Hematopoietic multipotent progenitor cell treated with erythropoietin and hydrocortisone succinate and interleukin-3 and kit ligand, for 6 days (in vitro differentiated cells): ENCODE measurements at places on chromosomes 1 and 21.

DNA sequence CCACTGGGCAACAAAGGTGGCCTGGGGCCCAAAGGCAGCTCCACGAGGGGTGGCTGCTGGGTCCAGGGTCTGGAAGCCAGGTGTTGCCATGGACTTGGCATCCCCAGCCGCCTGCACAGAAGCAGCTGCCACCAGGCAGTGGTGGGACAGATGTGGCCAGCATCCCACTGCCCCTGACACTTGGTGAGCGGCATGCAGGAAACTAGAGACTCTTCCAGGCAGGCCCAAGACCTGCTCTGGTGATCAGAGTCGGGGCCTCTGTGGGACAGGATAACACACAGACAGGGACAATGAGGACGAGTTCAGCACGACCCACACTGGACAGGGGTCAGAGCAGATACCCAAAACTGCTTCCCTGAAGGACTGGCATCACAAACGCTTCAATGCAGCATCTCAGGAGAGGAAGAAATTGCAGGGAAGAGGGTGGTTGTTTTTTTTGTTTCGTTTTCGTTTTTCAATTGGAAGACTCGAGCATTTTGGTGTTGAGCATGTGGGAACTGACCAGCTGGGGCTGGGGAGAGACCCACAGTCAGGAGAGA is 34.1 kb upstream of the RNF187 start:
- DNase-seq: no peak

- no peak for DNase-seq
Measured at GRCh38 chr1:221694109-221694508, 47.8 kb downstream of the DUSP10 start.

- no peak for DNase-seq
Measured at GRCh38 chr1:90501281-90501680, 215.8 kb downstream of the BARHL2 start.

DNA sequence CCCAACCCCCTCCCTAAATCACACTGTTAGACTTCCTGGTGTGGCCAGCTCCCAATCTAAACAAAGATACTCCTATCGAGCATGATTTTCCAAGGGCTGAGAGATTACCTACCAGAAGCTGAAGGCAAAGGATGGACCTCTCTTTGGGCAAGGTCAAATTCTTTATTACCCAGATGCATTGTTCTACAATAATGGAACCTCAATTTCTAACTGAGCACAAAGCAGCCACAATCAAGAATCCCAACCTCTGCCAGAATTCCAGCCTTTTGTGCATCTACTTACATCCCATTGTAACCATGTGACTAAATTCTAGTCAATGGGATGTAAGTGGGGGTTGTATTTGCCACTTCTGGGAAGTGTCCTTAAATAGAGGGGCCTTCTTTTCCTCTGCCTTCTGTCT is 24.9 kb upstream of the VPS26C start:
- no peak for DNase-seq

DNA sequence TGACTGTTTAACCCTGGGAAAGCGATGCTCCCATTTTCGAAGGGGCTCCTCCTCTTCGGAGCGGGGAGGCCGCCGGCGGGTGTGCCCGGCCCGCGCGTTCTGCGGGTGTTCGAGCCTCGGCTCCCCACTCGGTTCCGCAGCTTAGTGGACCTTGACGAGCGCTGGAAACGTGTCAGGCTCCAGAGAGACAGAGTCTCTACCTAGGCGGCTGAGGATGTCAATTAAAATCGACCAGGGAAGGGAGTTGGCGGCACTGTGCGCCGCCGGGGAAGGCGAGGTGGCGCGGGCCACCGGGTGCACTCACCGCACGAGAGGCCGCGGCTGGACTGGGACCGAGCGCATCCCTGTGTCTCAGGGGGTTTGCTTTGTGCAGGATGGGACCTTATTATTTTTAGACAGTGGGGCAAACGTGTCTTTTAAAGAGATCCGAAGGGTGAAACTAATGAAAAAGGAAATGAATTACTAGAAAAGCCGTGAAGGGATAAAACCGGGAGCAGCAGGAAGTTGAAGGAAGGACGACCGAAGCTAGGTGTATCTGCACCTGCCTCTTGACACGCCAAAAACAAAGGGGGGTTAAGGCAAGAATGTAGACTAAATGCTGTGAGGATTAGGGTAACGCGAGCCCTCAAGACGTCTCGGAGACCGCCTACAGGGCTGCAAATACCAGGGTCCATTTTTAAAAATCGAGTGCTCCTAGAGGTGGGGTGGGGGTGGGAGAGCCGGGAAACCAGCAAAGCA is 5.6 kb downstream of the LHX4 start:
- no peak for DNase-seq

DNA sequence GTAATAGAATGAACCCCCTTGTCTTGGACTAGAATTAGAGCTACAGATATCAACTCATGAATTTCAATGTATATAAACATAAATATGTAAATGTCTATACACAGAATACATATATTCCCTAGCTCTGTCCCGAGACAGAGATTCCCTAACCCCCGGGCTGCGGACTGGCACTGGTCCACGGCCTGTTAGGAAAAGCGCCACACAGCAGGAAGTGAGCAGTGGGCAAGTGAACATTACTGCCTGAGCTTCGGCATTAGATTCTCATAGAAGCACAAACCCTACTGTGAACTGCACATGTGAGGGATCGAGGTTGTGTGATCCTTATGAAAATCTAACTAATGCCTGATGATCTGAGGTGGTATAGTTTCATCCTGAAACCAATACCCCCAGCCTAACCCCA is 51.2 kb downstream of the PIK3R3 start:
- DNase-seq: no peak

GRCh38 chr1:219220945-219221344 is 47.3 kb downstream of the LYPLAL1 start:
- no peak for DNase-seq

DNA sequence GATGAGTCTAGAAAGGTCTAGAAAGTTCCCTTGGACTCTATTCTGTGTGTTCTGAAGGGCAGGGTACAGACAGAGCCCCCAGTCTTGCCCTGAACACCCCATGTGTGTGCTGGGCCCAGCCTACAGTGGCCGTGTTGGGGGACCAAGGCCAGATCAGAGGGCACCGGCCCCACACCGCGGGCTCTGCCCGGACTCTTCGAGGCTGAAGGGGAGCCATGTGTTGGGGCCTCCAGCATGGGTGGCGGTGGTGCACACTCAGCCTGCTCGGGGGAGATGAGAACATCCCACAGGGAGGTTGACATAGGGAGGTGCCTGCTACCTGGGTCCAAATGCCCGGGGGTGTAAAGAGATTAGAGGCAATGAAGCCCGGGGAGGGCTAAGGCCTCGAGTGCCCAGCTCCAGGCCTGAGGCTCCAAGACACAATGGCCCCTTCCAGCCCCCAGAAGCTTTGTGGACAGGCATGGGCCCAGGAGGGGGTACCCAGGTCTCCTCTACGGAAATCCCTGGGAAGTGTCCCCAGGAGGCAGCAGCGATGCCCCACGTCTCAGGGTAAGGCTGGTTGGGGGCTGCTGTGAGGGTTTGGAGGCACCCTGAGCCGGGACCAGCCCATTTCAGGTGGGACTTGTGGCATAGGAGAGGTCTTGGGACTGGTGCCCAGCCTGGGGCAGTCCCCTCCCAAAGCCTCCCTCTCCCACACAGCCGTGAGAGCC is 12.1 kb downstream of the ARHGEF16 start:
- no peak for DNase-seq

DNA sequence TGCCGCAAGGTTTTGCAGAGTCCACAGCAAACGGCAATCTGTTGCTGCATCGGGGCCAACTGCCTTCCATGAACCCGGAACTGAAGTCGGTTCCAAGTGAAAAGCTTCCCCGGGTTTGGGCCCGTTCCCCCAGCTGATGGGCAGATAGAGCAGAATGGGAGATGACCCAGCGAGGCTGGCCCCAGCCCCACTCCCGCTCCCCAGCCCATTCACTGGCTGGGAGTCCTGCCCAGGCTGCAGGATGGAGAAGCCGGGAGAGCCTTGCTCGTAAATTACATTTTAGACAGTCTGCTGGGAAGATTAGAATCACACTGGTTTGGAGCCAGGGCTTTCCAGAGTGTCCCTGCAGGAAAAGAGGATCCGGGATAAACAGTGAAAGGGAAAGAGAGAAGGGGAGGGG is 31.6 kb upstream of the PAX7 start:
- DNase-seq: no peak

GRCh38 chr1:242535986-242536385 is 11.5 kb upstream of the PLD5 start:
- no peak for DNase-seq

GRCh38 chr1:59384443-59384842 is 87.5 kb downstream of the FGGY start:
- no peak for DNase-seq

- no peak for DNase-seq
Measured at GRCh38 chr1:105243969-105244368, 1494.3 kb downstream of the AMY1C start.

DNA sequence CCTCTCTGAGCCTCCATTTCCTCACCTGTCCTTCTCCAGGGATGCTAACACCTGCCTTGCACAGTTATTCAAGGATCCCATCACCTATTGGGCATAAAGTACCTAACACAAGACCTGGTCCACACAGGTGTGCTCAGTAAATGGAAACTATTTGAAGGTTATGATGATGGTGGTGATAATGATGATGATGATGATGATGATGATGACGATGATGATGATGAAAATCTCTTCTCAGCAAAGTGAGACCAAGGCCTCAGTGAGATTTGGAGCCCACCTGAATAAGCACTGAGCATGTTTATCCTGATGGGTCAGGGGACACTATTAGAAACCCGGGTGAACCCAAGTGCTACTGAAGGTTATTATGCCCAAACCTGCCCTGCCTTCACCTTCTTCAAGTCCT is 100.7 kb downstream of the DMRTA2 start:
- DNase-seq: no peak

- no peak for DNase-seq
Measured at GRCh38 chr1:204044448-204044847, 28.5 kb upstream of the SOX13 start.

DNA sequence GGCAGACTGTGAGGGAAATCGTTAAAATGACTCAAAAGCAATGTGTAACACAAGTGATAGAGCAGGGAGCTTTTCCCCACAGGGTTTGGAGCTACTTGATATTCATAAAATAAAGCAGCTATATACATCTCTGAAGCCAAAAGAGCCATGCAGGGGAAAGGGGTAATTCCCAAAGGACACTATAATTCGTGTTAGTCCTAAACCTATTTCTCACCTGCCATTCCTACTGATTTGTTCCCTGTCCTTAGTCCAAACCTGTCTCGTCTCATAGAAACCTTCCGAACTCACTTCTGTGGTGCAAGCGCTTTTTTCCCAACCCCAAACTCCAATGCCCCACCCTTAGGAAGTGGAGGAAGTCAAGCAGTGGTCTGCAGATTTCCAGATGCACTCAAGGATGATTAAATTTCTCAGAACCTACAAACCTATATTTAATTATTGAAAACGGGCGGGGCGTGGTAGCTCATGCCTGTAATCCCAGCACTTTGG is 946 bp upstream of the HNRNPR start:
- no peak for DNase-seq
